CD4-positive, CD25-positive, alpha-beta regulatory T cell (primary cell): ENCODE measurements at places on chromosomes 5 and 9. TPM values are rescaled to one million over a fixed set of nuclear protein-coding genes. Genes with fewer than 3 reads are reported as not detected.

GRCh38 chr9:126617003-126617822, 3.5 kb downstream of the LMX1B start:
- DNase-seq, result no peak

DNA sequence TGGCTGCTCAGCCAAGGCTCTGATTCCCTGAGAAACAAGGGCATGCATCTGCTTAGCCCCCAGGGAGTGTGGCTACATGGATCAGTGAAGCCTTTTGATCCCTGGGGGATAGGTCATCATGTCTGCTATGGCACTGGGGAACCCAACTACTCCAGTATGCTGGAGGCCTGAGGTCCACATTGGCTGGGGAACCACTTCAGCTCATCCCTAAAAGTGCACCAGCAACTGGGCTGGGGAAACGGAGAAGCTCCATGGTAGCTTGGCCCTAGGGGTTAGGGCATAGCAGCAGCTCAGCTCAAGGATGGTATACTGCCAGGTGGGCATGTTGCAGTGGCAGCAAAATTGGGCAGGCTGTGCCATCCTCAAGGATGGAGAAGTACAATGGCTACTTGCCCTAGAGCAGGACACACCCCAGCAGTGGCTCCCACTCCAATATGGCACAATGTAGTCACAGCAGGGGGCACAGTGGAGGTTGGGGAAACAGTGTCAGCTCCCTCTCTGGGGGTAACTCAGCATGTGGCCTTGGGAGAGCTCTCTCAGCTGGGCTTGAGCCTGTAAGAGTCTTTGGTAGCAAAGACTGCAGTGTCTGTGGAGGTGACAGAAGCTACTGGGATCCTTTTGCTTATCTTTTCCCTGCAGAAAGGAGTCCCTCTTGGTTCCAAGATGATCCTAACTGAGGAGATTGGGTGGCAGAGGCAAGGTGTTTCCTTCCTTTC, 111.5 kb upstream of the FSTL4 start:
- no peak for DNase-seq

The SLC34A1 gene
- 0.20 TPM for total RNA-seq

The PRDM9 gene
- not detected for total RNA-seq
